RPMI8226 (cell line): ENCODE measurements at places on chromosomes 7 and 10.

DNA sequence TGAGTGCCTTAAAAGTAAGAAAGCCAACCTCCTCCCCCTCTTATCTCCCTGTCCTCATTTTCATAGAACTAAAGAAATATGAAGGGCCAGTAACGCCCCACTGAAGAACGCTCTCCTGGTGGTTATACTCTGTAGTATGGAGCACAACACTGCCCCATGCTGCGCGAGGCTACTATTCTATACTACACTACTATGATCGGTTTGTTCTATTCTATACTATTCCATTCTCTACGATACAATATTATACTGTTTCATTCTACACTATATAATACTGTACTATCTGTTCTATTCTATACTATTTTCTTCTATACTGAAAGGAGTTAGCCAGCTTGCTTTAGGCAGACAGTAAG is 34.8 kb downstream of the DIP2C start:
- DNase-seq = no peak

- DNase-seq = no peak
Measured at GRCh38 chr7:119452401-119452800, 820.6 kb upstream of the KCND2 start.

GRCh38 chr7:159091041-159091440 is 53.6 kb downstream of the VIPR2 start:
- DNase-seq = no peak

- peak; percentile 89 for DNase-seq
Measured at GRCh38 chr7:50962962-50963374, 180.3 kb upstream of the GRB10 start.

GRCh38 chr7:150715738-150716137 is 675 bp upstream of the GIMAP1 start:
- no peak for DNase-seq

DNA sequence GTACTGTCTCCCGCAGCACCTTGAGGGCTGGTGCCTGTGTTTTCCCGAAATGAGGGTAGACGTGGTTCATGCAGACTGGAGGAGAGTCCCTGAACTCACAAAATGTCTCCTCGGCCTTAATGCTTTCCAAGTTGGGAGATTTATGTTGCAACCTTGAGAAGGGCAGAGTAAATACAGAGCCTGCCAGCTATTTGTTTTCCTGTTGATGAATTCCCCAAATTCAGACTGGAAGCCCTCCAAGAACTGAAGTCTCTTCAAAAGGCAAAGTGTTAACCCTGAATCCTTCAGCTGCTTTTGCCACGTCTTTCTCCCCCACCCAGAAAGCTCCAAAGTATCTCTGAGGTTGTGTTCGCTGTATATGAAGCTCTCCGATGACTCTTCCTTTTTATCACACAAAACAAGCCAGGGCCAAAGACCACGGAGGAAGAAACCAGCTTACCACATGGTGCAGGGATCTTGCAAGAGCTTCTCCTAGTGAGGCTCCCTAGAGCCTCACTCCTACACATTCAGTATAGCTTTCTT is 254.7 kb upstream of the NFE2L3 start:
- DNase-seq = no peak

- DNase-seq = no peak
Measured at GRCh38 chr10:54282012-54282411, 519.0 kb downstream of the PCDH15 start.

DNA sequence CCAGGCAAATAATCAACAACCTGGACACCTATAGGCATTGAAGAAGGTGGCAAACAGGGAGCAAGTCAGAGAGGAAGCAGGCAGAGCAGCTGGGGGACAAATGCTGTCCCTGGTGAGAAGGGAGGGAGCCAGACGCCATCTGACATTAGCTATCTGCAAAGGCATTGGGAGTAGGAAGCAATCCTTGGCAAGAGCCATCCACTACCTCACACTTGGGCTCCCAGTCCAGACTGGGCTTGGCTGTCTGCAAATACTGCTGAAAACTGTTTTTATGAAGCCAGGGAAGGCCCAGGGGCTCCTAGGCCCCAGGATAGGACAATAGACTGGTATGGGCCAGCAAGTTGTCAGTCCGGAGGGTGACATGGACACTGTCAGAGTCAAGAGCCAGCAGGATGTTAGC is 132.5 kb downstream of the SORBS1 start:
- DNase-seq = no peak

GRCh38 chr10:61786728-61787127 is 114.8 kb upstream of the ARID5B start:
- DNase-seq = peak; percentile 14

- no peak for DNase-seq
Measured at GRCh38 chr10:8039321-8039881, 15.1 kb upstream of the GATA3 start.

DNA sequence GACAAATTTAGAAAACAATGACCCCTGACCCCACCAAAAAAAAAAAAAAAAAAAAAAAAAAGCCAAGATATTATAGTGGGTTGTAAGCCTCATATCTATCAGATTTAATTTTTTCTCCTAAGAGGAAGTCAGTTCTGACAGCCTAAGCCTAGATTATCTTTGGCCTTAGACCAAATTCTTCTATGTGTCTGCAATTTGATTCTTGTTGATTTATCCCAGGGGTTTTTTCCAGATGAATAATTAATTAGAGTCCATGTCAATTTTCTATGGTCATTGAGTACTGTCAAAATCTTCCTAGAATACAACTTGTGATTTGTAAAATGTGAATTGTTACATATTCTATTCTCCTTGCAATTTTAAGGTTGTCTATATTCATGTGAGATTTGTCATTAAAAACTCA is 151.6 kb upstream of the CACNA2D1 start:
- no peak for DNase-seq

- DNase-seq = no peak
Measured at GRCh38 chr7:135193615-135194081, 17.7 kb downstream of the WDR91 start.

- no peak for DNase-seq
Measured at GRCh38 chr10:79179164-79179956, 110.6 kb downstream of the ZMIZ1 start.

DNA sequence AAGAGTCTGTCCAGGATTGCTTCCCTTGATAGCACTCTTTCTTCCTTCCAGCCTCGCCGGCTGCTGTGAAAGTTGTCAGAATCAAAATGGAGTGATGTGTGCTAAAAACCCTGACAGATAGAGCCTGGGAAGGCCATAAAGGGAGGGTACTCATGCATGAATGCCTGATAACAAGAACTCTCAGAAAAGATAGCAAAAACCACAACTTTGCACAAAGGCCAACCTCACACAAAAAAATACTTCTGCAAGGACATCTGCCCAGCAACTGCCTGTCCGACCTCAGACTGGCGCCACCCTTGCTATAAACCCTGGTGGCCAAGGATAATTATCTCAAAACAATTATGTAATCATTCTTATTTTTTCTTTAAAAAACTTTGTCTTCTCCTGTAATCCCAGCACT is 133.2 kb upstream of the SVIL start:
- DNase-seq = no peak

- no peak for DNase-seq
Measured at GRCh38 chr10:75646916-75647315, 215.5 kb downstream of the LRMDA start.

DNA sequence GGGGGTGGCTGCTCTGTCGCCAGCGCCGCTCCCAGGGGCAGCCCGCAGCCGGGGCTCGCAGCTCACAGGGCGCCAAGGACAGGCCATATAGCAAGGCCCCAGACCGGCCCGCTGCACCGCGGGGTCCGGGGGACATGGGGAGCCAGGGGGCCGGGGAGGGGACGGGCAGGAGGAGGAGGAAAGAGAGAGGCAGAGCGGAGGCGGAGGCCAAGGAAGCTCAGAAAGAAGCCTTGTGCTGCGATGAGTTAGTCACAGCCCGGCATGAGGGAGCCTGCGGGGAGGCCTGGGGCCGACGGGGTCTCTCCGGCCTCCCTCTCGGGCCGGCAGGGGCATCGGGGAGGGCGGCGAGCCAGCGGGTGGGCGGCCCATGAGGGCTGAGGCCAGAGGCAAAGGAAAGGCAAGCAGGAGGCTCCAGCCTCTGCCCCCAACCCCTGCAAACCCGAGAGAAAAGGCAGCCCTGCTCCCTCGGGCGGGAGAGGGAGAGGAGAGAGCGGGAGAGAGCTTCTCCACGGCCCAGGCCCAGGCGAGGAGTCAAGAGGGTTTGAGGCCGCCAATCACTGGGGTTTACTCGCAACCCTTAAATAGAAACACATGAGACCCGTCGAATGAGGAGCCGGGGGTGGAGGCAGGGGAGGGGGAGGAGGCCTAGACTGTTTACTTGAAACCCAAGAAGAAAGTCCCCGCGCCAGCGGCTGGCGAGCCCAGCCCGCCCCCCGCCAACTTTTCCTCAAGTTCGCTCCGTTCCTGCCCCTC is 167.9 kb downstream of the NEURL1 start:
- no peak for DNase-seq

- no peak for DNase-seq
Measured at GRCh38 chr7:111105269-111105668, 14.3 kb downstream of the LRRN3 start.

GRCh38 chr10:29795850-29796249 is 161.1 kb upstream of the SVIL start:
- DNase-seq = no peak

GRCh38 chr7:114530057-114530611 is 115.5 kb downstream of the FOXP2 start:
- DNase-seq = no peak

DNA sequence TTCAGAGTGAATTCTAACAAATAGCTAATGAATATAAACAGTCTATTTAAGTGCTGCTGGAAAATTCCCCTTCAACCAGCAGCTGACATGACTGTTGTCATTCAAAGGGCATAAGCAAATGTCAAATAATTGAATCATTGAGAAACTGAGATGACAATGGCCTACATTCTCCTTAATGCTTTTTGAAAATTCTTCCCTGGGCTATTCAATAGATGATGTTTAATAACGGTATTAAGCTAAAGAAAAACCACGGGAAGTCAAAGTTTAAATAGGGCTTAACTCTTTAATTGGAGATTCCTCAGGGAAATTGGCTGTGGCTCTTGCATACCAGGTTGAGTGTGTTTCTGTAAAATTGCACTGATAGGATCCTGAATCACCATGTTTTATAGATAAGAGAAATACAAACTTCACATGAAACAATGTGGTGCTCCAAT is 77.0 kb downstream of the ARL4A start:
- no peak for DNase-seq

GRCh38 chr7:100157334-100158228 is 942 bp downstream of the TRAPPC14 start:
- peak; percentile 25 for DNase-seq

- no peak for DNase-seq
Measured at GRCh38 chr7:149292462-149292823, 30.4 kb downstream of the ZNF783 start.

GRCh38 chr7:98354052-98354451 is 46.8 kb downstream of the BAIAP2L1 start:
- DNase-seq = no peak

DNA sequence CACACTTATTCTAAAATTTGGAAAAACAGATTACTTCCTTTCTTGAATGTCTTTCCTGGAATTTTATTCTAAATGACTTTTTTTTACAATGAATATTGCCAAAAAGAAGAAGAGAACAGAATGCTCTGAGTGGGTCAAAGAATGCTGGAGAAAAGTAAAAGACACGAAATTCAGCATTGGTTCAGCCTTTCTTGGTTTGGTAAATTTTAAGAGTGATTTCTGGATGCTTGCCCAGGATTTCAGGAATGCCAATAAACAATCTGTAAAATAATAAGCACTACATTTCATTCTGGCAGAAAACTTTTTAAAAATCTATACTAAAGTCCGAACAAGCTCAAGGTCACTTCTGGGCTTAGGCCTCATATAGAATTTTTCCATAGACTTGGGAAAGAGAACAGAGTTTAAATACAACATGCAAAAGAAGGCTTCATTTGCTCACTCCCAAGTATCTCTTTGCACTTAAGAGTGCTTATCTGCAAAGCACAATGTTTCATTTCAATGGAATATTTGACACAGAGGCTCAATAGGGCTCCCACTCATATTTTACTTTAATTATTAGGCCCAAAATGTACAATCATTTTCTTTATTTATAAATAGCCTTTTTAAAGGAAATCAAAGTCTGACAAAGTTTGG is 359.5 kb upstream of the ANKRD30A start:
- DNase-seq = no peak

DNA sequence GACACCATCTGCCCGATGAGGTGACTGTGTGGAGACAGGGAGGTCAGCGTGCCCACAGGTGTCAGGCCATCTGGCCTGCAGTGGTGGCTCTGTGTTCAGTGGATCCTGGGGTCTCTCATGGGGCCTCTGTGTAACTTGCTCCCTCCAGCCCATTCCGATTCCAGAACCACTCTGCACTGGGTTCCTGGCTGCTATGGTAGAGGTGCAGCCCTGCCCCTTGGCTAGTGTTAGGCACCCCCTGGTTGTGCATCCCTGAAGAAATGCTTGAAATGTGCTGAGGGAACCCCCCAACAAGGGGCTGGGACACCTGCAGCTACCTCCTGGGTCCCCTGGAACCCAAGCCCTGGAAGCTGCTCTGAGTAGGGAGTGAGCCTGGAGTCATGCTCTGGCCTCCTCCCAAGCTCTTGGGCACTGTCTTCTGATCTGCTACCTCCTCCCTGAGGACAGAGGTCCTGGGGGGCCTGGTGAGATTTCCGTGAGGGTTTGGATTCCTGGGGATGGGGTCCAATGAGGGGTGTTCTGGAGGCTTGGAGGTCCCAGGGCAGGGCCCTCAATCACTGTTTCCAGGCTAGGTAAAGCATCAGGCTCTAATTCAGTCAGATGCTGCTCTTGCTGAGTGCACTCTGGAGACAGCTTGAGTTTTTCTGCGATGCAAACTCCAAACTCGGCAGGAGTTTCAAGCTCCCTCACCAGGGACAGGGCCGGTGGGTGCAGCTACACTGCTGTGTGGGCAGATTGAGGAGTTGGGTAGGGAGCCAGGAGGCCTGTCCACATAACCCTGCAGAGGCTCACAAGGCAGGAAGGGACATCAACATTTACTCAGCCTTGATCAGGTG is 27.7 kb downstream of the RAMP3 start:
- no peak for DNase-seq
